ENCODE measurements at places on chromosomes 1 and 21.

GRCh38 chr1:172107316-172107975, 266.1 kb downstream of the DNM3 start:
- DNase-seq = no peak

- DNase-seq = no peak
These were observed 402.0 kb downstream of the MATN1 start for GRCh38 chr1:30321246-30321910.

- no peak for DNase-seq
These were observed 21.3 kb downstream of the CHODL start for GRCh38 chr21:18265944-18266343.

GRCh38 chr1:76938304-76938703, 71.0 kb downstream of the ST6GALNAC5 start:
- no peak for DNase-seq

- no peak for DNase-seq
These were observed 1.5 kb downstream of the PGBD5 start for GRCh38 chr1:230424391-230425251.

- no peak for DNase-seq
These were observed 23.5 kb downstream of the RNASEL start for GRCh38 chr1:182565537-182565936.

- no peak for DNase-seq
These were observed 28.1 kb upstream of the SGIP1 start for GRCh38 chr1:66505671-66506392.

DNA sequence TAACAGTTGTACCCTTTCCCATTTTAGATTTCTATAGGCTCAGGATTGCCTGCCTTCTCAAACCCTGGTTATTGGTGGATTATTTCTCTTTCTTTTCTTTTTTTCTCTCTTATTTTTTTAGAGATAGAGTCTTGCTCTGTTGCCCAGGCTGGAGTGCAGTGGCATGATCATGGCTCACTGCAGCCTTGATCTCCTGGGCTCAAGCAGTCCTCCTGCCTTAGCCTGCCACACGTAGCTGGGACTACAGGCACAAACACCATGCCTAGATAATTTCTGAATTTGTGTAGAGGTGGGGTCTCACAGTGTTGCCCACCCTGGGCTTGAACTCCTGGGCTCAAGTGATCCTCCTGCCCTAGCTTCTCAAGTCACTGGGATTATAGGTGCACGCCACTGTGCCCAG, 58.8 kb downstream of the UCK2 start:
- DNase-seq = no peak

DNA sequence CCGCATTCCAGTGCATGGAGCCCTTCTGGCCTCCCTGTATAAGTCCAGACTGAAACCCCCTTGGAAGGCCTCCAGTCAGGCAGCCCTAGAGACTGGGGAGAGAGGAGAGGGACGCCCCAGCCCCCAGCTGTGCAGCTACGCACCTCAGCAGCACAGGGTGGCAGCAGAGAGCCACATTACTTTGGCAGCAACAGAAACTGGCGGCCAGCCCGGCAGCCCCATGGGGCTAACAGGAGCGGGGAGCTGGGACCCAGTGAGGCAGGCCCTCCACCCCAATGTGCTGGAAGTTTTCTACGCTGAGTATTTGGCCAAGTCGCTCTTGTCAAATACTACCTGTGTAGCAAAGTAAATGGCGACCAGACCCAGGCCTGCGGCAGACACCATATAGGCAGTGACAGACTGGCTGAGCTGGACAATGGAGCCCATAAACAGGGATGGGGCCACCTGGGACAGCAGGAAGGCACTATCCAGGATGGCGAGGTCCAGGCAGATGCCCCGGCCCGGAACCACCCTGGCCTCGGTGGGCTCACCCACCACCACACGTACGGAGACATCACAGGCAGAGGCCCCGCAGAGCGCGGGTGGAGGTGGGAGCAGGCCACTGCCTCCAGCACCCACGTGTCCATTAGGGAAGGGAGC, 21.2 kb downstream of the SLC45A3 start:
- DNase-seq = no peak

- no peak for DNase-seq
These were observed 2.8 kb upstream of the CAPZB start for GRCh38 chr1:19488136-19488535.

DNA sequence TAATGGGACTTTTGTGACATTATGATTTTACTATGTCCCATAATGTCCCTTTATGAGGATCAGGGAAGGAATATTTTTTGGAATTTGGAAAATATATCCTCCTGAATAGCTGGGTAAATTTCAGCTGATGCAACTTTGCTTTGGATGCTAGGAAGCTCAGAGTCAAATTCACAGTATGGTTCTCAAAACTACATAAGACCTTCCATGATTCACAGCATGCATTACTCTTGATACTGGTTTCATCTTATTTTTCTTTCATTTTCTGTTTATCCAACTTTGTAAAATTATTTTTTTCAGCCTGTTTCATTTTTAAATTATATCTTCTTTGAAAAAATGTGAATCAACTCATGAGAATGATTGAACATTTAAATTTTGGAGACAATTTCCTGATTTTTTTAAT, 160.2 kb downstream of the ATP6V1G3 start:
- DNase-seq = no peak

DNA sequence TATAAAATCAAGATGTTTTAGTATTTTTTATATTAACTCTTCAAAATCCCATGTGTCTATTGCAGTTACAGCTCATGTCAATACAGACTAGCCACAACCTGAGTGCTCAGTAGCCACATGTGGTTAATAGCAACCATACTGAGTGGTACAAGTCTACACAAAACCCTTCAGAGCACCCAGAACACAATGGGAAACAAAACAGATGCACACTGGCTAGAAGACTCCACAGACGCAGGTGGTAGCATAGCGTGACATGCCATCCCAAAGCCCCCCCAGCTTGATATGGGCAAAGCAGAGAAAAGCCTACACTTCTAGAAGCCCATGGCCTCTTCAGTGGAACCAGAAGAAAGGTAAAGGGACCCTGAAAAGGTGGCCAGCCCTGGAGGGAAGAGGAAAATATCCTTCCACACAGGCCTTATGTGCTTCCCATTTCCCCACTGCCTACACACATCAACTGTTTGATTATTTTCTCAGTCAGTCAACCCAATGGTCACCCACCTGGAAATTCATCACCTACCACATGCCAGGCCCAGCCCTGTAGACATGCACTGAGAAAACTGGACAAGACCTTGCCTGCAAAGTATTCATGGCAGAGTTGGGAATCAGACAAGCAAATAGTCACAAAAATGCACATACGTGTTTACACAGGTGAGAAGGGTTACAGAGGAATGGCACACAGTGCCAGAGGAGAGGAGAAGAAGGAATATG, 175.0 kb downstream of the VAV3 start:
- no peak for DNase-seq

GRCh38 chr21:33151941-33152731, 77.6 kb upstream of the IFNAR2 start:
- DNase-seq = no peak

DNA sequence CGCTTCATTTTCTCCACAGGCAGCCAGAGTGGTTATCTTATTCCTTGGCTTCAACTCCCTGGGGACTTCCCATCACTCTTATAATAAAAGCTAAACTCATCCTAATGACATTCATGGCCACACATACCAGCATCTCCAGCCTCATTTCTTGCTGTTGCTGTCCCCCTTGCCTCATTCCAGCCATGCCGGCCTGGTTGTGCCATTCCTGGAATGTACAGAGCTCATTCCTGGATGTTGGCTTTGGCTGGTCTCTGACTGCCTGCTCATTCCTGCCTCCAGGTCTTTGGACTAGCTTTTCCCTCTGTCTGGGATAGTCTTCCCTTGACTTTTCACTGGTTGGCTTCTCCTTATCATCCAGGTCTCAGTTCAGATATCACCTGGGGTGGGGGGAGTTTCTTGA, 2.4 kb upstream of the PEF1 start:
- DNase-seq = no peak

GRCh38 chr1:7562729-7563605, 208.1 kb upstream of the VAMP3 start:
- DNase-seq = no peak

DNA sequence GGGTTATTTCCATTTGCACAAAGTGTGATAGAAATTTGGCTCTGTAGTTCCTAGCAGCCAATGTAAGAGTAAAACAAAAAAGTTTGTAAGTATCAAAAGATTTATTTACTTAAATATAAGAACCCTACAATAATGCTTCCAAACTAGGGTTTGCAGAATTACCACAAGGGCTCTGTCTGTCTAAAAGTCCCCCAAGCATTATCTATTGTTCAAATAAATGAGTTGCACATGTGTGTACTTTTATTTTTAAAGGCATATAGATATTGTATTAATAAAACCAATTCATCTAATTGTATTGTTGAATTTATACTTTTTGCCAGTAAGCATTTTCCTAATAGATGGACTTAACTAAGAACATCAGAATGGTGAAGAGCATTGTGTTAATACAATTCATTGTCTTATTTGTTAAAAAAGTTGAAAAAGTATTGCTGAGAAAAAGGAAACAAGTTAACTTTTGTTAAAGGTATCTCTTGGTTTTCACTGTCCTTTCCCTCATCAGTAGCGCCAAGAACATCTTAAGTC, 863 bp upstream of the PTPRC start:
- no peak for DNase-seq

GRCh38 chr1:115924770-115925169, 51.5 kb upstream of the SLC22A15 start:
- no peak for DNase-seq

DNA sequence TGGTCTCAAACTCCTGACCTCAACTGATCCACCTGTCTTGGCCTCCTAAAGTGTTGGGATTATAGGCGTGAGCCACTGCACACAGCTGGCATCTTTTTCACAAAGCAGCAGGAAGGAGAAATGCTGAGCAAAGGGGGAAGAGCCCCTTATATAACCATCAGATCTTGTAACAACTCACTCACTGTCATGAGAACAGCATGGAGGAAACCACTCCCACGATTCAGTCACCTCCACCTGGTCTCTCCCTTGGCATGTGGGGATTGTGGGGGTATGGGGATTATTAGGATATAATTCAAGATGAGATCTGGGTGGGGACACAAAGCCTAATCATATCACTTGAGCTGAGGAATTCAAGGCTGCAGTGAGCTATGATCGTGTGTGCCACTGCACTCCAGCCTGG, 3.0 kb upstream of the MFSD2A start:
- DNase-seq = no peak

- no peak for DNase-seq
These were observed 196.4 kb downstream of the PLPP3 start for GRCh38 chr1:56382929-56383328.

DNA sequence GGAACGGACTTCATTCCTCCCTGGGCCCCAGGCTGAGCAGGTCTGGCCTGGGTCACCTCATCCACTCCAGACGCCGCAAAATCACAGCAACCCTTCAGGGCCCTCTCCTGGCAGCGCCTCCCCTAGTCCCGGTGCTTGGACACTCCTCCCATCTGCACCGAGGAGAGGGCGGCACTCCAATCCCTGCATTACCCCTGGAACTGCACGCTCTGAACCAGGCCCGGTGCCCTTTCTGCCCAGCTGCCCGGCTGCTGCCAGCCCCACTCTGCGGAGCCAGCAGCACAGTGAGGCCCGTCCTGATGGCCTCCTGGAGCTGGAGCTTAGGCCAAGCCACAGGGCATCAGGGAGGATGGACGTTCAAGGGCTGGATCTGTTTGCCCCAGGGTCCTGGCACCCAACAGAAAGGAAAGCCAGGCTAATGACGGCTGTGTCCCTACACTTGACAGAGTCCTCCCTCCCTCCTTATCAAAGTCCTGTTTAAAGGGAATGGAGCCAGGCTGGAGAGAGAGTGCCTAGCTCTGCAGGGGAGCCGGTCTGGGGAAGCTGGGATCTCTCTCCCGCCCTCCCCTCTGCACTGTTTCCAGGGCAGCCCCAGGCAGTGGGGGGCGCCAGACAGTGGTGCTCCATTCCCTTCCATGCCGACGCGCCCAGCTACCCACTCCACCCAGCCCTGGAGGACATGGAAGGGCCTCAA, 12.7 kb downstream of the COL6A2 start:
- DNase-seq = no peak

- peak; percentile 68 for DNase-seq
These were observed 9.6 kb downstream of the PROK1 start for GRCh38 chr1:110460253-110461220.

DNA sequence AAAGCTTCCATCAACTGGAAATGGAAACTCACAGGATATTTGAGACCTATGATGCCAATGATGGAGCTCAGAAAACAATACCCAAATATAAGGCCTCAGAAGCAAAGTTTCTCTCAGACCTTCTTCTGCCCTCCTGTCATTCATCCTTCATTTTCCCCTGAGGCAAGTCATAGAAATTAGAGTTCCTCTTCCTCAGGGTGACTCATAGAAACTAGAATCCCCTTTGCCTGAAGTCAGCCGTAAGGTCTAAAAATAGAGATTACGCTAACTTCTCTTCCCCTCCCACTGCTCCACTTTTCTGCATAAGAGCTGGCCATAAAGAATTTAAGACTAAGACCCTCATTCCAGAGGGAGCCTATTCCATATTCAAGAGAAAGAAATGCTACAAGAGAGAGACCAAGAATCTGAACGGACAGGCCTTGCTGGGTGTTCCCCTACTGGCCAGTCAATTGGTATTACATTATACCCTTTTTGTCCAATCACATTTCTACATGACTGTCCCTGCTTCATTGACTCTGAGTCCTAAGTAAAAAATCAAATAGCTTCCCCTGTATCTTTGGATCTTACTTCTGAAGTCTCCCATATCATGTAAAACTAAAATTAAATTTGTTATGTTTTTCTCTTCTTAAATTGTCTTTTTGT, 994.9 kb downstream of the ADGRL2 start:
- DNase-seq = no peak

DNA sequence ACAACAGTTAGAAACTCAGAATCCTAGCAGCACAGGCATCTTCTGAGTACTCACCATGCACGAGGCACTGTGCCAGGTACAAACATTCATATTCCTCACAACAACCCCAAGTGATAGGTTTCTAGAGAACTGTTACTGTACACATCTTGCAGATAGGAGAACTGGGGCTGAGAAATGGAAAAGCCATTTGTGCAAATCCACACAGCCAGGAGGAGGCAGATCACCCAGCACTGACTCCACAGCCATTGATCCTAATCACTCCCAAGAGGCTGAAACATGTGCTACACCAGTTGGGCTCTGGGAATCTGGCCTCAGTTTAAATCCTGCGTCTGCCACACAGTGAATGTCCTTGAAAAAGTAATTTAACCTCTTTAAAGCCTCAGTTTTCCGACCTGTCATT, 151.0 kb downstream of the ST6GALNAC5 start:
- DNase-seq = no peak

GRCh38 chr1:84117868-84118267, 26.2 kb upstream of the PRKACB start:
- no peak for DNase-seq

GRCh38 chr21:14690886-14691285, 144.8 kb upstream of the SAMSN1 start:
- DNase-seq = no peak

DNA sequence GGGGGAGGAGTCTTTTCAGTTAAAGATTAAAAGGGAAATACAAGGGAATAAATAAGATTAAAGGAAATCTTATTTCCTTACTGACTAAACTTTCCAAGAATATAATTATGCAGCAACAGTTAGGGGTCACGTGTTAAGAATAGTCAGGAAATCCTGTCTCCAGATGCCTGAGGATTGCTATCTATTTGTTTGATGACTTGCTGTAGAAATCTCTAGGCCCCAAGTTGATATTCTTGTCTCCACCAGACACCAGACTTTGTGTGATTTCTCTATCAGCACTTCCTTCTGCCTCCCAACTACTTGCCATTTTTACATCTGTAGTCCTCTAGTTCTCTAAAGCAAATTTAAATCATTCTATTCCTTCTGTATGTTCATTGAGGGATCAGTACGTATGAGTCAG, 77.5 kb downstream of the RPAP2 start:
- DNase-seq = no peak
